ENCODE measurements at places on chromosomes 12 and 14.

GRCh38 chr12:78392918-78393317 lies 471.7 kb upstream of the SYT1 start:
- no peak for DNase-seq

DNA sequence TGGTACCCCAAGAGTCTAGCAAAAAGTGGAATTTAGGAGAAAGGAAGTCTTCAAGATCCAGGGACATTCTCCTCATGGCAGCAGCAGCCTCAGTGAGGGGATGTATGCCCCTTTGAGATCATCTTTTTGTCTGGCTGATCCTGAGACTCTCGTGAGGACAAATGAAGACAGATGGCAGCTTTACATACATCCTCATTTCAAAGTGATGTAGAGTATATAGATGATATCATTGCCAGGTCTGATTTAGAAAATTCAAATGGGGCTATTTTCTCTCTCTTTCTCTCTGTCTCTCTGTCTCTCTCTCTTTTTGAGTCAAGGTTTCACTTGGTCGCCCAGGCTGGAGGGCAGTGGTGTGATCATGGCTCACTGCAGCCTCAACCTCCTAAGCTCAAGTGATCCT lies 61.5 kb downstream of the E2F7 start:
- no peak for DNase-seq

- DNase-seq, result no peak
Observed at GRCh38 chr12:53096089-53096741, 1.3 kb upstream of the IGFBP6 start.

- no peak for DNase-seq
Observed at GRCh38 chr14:55111122-55111708, 17.8 kb upstream of the LGALS3 start.

GRCh38 chr14:75968456-75968855 lies 13.3 kb downstream of the TGFB3 start:
- no peak for DNase-seq

GRCh38 chr12:126663304-126664094 lies 1598.3 kb downstream of the AACS start:
- no peak for DNase-seq

DNA sequence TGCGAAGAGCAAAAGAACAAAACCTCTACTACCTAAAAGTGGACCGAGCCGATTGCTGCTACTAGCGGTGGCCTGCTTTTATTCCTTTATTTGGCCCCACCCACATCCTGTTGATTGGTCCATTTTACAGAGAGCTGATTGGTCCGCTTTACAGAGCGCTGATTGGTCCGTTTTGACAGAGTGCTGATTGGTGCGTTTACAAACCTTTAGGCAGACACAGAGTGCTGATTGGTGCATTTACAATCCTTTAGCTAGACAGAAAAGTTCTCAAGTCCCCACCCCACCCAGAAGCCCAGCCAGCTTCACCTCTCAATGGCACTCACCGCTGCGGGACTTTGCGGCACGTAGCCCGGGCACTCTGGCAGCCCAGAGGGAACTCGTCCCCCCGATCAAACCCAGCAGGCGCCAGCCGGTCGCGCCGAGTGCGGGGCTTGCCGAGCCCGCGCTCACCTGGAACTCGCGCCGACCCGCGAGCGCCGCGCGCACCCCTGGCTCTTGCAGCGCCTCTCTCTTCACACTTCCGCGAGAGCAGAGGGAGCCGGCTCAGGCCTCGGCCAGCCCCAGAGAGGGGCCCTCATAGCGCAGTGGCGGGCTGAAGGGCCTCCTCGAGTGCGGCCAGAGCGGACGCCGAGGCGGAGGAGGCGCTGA lies 8.7 kb upstream of the FGD4 start:
- no peak for DNase-seq

DNA sequence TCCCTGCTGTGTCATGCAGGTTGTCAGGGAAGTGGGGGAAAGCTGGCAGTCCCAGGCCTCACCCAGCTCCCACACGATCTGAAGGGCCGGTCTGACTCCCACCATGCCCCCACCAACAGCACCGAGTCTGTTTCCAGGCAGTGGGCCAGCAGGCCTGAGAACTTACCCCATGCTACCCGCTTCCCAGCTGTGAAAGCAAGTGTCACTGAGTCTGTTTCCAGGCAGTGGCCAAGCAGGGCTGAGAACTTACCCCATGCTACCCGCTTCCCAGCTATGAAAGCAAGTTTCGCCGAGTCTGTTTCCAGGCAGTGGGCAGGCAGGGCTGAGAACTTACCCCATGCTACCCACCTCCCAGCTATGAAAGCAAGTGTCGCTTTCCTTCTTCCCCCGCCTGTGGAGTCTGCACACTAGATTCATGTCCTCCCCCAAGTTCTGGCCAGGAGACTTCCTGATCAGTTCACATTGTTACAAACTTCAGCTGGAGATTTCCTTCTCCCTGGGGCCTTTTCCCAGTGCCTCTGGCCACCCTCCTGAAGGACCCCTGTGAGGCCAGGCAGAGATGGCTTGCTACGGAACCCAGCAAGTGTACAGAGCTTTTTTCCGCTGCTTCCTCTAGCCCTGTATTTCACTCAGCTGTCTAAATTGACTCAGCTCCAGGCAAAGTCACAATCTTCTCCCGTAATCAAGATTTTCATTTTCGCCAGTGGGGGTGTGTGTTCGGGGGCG lies 435.4 kb downstream of the TMTC2 start:
- DNase-seq, result no peak

DNA sequence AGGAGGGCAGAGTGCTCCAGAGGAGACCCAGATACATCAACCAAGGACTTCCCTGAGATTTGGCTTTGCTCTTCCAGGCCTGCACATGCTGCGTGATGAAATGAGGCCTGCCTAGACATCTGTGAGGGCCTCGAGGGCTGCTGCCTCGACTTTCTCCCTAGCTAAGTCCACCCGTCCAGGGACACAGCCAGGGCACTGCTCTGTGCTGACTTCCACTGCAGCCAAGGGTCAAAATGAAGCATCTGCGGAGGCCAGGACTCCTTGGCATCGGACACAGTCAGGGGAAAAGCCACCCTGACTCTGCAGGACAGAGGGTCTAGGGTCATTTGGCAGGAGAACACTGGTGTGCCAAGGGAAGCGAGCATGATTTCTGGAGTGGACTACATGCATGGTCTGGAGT lies 10.7 kb downstream of the SLC25A47 start:
- no peak for DNase-seq

DNA sequence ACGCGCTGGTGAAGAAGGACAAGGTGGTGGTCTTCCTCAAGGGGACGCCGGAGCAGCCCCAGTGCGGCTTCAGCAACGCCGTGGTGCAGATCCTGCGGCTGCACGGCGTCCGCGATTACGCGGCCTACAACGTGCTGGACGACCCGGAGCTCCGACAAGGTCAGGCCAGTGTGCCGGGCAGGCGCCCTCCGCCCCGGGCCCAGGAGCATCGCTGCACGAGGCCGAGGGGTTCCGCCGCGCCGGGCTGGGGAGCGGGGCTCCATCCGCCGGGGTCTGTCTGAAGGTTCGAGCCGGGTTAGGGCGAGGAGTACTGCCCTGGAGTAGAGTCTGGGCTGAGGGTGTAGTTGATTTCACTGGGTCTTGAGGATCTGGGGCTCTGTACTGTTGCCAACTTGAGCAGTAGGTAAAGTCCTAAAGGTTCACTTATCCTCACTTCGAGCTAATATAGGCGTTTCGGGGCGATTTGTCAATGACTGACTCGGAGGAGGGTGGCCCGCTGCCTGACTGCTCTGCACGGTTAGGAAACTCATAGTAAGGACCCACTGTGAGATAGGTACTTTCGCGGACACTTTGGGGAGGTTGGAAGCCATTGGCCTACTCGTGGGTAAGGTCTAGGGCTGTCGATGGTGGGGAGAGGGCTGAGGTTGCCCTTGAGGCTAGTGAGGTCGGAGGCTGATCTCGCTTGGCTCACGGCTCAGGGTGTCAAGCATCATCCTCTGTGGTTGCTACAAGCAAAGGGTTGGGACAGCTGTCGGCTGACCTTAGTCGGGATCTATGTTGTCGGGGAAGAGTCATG lies 574 bp downstream of the GLRX5 start:
- no peak for DNase-seq

- DNase-seq, result no peak
Observed at GRCh38 chr14:100862793-100863192, 36.9 kb downstream of the MEG3 start.

- no peak for DNase-seq
Observed at GRCh38 chr12:111964935-111965334, 48.0 kb downstream of the TMEM116 start.

- DNase-seq, result no peak
Observed at GRCh38 chr14:72521968-72522741, 371.7 kb downstream of the DPF3 start.

- DNase-seq, result no peak
Observed at GRCh38 chr12:120522568-120522967, 6.4 kb downstream of the COQ5 start.

GRCh38 chr14:57086271-57087162 lies 182.2 kb downstream of the EXOC5 start:
- no peak for DNase-seq

DNA sequence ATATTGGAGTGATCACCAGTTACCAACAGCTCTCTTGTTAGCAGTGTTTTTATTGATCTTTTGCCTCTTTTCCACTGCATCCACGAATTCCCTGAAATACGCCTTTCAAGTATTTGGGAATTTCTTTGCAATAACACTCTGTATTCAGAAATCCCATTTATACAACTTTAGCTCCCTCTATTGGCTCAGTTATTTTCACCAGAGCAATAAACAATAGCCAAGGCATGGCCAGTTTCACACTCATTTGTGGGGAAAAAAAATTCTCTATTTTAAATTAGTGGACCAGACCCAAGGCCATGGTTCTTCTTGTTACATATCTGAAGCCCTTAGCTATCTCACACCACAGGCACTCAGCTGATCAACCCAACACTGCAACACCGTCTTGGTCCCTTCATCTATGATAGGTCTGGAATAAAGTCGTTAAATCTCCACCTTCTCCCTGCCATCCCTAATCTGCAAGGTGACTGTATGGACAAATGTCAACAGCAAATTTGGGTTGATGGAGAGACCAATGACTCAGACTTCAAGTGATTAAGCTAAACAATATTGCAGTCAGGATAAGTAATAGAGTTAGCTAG lies 92.4 kb upstream of the TMEM260 start:
- DNase-seq, result no peak

DNA sequence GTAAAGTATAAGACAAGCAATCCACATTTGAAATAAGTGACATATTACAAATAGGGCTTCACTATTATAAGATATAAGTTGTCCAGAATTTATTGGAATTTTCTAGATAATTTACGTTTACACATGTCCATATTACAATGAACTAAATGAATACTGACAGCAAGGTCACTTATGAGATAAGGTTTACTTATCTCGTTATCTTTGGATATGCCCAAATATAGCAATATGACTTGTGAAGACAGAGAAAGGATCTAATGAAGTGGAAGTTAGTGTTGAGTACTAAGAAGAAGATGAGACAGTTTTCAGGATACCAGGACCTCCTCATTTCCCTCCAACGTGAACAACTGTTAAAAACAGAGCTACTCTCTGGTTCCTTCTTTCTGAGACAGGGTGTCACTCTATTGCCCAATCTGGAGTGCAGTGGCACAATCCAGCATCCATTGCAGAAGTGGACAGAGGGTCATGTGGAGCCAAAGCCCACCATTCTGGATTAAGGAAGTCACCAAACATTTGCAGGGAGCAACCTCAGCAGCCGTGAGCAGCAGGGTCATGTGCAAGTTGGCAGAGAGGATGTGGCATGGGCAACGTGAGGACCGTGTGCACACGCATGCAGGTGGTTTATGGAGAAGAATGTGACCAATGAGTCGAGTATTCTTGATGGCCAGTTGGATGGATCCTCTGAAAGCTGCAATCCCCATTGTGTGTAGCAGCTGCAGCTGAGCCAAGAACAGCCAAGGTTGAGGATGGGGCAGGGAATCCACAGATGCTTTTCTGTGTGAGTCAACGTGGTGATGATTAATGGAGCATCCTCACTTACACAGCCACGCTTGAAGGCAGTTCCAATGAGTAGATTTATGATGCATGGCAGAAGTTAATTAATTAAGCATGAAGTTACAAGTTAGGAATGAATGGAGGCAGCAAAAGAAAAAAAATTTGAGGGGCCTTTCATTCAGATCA lies 111.0 kb downstream of the BICD1 start:
- no peak for DNase-seq

GRCh38 chr12:124458220-124458991 lies 109.0 kb downstream of the NCOR2 start:
- no peak for DNase-seq

DNA sequence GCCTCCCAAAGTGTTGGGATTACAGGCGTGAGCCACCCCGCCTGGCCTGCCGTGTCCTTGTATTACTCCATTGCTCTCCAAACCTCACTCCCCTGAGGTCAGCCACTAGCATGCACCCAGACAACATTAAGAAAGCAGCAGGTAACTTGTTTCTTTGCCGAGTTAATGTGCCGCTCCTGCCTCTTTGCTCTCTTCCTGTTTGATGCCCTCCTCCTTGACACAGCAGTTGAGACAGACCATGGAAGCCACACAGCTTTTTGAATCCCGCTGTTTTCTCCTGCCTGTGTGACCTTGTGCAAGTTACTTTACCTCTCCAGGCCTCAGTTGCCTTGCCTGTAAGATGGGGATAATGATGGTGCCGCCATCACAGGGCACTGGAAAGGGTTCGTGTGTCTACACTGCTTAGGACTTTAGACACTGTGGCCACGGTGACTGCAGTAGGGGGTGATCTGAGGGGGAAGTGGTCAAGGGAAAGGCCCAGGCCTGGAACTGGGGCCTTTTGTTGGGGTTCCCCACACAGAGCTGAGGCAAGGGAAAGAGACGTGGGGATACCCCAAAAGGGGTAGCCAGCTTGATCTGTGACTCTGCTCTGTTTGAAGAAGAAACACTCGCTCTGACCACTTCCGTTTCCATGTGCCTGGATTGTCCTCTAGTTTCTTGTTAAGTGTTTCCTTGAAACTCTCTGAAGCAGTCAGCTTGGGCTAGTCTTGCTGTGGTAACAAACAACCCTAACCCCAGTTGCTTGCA lies 69.3 kb downstream of the RIN3 start:
- no peak for DNase-seq

DNA sequence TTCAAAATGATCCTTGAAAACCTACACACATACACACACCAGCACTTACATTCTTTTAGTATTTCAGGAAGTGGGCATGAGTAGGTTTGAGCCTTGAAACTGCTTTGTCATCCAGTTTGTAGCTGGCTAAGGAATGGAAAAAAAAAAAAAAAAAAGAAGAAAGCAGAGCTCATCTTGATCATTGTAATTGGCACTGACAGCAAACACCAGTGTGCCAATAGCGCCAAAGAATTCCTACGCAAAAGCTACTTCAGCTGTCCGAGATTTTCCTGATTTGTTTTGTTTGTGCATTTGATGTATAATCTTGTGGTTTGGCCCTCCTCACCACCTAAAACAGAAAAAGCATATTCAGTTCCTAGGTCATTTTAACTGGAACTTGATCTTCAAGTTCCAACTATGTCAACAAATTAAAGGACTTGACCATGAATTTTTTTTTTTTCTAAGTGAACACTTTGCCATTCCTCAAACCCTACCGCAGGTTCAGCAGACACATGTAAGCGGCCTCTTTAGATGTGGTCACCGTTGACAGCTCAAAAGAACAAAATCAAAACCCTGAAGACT lies 57.3 kb downstream of the FLRT2 start:
- DNase-seq, result no peak

DNA sequence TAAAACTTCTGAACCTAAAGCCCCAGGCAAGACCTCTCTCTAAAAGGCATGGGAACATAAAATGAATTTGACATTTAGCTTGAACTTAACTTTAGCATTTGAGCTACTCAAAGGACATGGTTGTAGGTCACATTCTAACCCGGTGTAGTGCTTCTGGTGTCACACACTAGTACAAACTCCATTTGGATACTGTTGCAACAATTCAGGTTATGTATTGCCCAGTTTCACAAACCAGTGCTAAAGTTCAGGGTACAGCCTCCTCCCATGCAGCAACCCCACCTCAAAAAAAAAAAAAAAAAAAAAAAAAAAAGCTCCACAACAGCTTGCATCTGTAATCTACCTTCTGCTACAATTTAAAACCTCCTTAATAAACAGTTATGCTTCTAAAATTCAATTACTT lies 7.8 kb downstream of the PPTC7 start:
- DNase-seq, result no peak
